ENCODE measurements at places on chromosomes 2 and 18.

- peak; percentile 43 for DNase-seq
Measured at GRCh38 chr18:79965119-79965902, 868 bp downstream of the HSBP1L1 start.

- peak; percentile 5 for DNase-seq
Measured at GRCh38 chr18:9570255-9570654, 44.1 kb downstream of the PPP4R1 start.

- no peak for DNase-seq
Measured at GRCh38 chr18:27520401-27520800, 335.3 kb upstream of the CHST9 start.

DNA sequence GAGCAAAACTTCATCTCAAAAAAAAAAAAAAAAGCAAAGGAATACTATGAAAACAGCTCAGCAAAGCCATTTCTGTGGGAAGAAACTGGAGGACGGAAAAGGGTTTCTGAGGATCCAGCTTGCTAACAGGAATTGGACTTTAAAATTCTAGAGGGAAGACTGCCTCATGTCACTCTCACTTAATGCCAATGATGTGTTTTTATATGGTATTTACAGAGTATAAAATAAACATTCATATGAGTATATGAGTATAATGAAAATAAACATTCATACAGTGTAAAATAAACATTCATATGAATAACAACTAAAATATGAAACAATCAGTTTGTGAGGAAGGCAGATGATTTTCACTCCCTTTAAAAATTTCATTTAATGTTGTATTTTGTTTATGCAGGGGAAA, 43.9 kb downstream of the CHMP3 start:
- DNase-seq: no peak

- no peak for DNase-seq
Measured at GRCh38 chr2:80028584-80028983, 276.0 kb downstream of the LRRTM1 start.

DNA sequence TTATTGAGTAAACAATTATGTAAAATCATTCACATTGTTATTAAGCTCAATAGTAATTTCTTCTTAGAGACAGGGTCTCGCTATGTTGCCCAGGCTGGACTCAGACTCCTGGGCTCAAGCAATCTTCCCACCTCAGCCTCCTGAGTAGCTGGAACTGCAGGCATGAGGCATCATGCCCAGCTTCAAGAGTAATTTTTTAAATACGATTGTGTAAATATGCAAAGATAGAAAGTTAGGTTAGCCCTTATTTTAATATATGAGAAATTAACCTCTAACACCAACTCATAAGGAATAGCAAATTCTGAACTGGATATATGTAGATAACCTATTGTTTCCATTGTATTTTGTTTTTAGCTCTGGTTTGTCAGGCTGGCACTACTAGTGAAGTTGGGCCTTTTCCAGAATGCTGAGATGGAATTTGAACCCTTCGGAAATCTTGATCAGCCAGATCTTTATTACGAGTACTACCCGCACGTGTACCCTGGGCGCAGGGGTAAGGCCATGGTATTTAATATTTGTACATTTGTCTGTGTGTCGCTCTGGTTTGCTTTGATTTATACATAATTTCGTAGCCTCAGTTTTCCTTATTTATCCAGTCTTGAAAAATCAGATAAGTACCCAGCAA, 44.8 kb downstream of the TRAPPC12 start:
- no peak for DNase-seq

GRCh38 chr2:36366491-36367120, 11.0 kb downstream of the CRIM1 start:
- DNase-seq: no peak

DNA sequence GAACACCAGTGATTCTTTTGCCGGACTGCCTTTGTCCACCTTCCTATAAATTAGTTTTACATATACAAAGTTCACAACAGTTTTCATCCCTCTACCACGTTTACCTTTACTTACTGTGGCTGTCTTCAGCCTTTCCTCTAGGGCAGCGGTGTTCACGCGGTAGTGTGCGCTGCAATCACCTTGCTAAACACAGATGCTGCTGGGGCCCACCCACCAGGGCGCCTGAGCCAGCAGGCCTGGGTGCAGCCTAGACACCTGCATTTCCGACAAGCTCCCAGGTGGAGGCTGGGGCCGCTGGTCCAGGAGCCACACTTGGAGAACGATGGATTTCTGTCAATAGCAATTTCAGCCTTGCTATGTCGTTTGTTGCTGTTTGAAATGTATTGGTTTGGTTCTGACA, 83.1 kb downstream of the NDUFA10 start:
- DNase-seq: no peak

- no peak for DNase-seq
Measured at GRCh38 chr2:67684991-67685390, 287.9 kb downstream of the ETAA1 start.

DNA sequence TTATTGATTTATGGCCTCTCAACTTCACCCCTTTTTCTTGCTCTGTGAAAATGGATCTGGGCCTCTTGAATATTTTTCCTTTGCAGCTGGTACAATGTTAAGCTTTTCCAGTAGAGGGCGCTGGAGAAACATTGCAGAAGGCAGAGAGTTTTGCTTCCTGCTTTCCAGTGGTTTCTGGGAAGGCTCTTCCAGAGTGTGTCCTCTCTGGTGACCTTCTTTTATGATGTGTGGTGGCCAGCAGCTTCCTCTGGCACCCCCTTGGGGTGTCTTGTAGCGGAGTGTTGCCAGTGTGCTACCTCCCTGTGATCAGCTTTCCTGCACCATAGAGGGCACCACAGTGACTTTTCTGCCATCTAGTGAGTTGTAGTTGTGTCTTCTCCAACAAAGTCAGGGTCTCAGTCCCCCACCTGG, 25.4 kb upstream of the MGAT5 start:
- DNase-seq: peak; percentile 70

DNA sequence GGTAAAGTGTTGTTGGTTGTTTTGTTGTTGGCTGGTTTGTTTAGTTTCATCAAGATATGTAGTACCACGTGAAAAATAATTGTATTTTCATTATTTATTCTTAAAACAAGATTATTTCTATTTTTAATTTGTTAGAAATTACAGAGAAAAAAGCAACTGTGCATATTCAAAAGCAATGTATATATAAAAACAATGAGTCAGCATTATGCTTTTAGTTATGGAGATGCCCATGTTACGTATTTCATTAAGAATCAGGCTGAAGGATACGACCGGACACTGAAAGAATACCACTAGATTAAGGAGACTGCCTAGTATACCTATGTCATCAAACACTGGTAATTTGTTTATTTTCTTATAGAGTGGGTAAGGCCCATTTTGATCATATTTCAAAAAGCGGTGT, 1188.4 kb upstream of the NXPH2 start:
- no peak for DNase-seq

- DNase-seq: no peak
Measured at GRCh38 chr2:56191617-56192016, 7.8 kb downstream of the CCDC85A start.

- no peak for DNase-seq
Measured at GRCh38 chr2:30454571-30454970, 7.5 kb downstream of the LCLAT1 start.

DNA sequence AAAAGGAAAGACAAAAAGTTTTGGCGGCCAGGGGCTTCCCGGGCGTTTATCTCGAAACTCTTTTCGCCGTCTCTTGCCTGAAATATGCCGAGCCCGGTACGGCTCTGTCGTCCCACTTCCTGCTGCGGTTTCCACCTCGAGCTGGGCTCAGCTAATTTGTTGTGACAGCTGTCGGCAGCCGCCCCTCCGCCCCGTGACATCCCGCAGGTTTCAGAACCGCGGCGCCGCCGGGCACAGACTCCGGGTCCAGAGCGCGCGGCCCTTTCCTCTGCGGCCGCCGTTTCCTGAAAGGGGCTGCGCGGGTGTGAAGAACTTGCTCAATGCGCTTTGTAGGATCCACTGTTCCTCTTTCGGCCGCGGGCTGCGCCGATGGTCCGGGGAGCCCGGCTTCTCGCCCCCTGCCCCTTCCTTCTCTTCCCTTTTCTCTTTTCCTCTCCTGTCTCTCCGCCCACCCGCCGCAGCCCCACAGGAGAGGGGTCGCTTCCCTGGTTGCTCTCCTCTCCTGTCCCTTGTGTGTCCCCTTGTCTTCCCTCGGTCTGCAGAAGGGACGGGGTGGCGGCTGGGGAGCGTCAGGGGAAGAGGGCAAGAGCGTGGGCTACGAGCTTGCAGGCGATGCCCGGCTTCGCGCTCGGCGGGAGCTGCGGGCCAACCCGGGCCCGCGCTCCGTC, 648 bp downstream of the ARID5A start:
- DNase-seq: peak; percentile 91

- no peak for DNase-seq
Measured at GRCh38 chr2:53826587-53827397, 33.0 kb downstream of the GPR75 start.

DNA sequence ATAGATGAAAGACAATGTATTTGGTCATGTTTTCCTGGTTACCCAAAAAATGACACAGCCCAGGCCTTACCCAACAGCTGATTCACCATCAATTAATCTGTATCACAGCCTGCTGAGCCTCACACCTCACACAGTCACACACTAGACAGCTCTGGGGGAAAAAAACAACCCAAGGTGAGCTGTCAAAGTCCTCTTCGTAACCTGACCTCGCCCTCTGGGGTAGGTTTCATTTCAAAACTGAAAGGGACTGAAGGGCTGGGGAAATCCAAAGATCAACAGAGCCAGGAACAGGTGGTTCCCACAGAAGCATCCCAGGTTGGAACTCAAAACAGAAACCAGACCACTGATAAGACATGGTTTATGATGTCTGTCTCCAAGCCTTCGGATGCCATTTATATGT, 18.2 kb upstream of the PCBP1 start:
- DNase-seq: peak; percentile 60

DNA sequence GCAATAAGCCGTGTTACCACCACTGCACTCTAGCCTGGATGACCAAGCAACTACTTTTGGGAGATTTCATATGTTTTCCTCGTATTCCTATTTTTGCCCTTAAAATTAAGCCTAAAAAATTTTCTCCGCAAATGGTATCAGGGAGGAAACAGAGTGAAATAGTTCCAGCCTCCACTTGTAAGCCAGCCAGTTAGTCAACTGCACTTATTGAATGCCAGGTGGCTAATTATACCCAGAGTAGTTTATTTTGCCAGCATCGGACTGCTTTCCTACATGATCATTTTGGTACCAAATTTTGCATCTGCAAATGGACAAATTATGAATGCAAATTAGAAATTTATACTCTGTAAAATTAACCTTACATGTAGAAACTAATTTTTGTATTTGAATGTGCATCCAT, 90.2 kb upstream of the ARHGAP28 start:
- DNase-seq: no peak

GRCh38 chr2:47818777-47819176, 35.8 kb downstream of the MSH6 start:
- no peak for DNase-seq

DNA sequence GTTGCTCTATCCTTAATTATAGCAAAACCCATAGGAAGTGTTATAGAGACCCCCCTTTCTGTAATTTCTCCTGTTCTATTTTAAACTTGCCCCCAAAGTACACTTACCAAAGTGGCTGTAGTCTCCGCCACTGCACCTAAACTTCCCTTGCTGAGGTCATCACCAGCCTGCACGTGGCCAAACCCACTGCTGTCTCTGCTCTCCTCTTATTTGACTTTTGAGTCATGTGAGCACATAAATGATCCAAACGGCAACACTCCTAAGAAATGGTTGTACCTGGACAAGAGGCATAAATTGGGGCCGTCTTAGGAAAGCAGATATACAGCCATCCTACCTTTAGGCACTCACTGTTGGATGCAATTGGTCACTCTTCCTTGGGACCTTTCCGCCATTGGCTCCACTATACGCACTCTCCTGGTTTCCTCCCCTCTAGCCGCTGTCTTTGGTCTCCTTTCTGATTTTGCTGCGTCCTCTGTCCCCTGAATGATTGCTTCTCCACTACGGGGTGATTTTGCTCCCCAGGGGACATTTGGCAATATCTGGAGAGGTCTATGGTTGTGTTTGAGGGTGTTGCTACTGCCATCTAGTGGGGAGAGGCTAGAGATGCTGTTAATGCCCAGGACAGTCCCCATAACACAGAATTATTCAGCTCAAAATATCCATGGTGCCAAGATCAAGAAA, 19.2 kb upstream of the IL36G start:
- DNase-seq: peak; percentile 77

DNA sequence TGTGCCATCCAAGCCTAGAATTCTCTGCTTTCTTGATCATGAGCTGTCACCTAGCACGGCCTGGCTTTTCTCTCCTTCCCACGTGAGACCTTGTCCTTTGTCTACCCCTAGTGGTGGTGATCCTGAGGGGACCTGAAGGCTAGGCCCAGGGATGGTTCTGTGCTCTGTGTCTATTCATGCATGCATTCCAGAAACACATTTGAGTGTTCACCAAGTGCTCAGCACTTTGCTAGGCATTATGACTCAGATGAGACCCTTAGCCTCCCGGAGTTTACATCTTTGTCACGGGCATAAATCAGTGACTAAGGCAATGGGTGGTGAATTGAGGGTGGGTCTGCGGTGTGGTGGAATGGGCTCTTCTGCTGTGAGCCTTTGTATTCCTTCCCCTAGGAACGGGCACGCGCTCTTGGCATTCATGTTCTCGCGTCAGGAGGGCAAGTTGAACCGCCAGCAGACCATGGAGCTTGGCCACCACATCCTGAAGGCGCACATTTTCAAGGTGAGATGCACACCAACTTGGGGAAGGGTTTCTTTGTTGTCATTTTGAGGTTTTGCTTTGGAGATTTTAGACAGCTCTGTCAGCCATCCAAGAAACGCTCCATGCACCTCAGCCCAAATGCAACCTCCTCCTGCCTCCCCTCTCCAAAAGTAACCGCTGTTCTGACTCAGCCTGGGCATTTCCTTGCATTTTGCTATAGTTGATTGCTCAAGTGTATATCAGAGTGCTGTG, 100.9 kb downstream of the WDSUB1 start:
- peak; percentile 21 for DNase-seq

- peak; percentile 64 for DNase-seq
Measured at GRCh38 chr2:7057865-7058400, 140.7 kb downstream of the RNF144A start.

- no peak for DNase-seq
Measured at GRCh38 chr2:98445177-98445682, 572 bp downstream of the INPP4A start.

GRCh38 chr18:58337686-58338085, 291.2 kb downstream of the ALPK2 start:
- DNase-seq: no peak

- no peak for DNase-seq
Measured at GRCh38 chr2:39718483-39718882, 52.8 kb downstream of the TMEM178A start.

DNA sequence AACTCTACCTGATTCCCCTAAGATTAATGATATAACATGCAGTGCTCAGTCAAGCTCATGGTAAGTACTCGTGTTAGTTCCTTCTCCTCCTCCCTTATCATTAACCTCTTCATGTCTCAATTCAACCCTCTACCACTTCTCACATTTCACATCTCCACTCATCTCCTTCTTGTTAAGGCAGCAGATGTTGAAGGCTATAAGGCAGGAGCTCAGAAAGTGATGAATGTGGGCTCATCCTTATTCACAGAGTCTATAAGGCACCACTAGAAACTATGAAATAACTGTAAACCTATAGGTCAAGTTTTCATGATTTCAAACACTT, 56.0 kb downstream of the CLHC1 start:
- no peak for DNase-seq

- peak; percentile 53 for DNase-seq
Measured at GRCh38 chr2:8821276-8822217, 15.9 kb downstream of the KIDINS220 start.

- DNase-seq: no peak
Measured at GRCh38 chr2:112162956-112163355, 24.8 kb downstream of the FBLN7 start.
